ENCODE measurements at places on chromosomes 1 and 21.

DNA sequence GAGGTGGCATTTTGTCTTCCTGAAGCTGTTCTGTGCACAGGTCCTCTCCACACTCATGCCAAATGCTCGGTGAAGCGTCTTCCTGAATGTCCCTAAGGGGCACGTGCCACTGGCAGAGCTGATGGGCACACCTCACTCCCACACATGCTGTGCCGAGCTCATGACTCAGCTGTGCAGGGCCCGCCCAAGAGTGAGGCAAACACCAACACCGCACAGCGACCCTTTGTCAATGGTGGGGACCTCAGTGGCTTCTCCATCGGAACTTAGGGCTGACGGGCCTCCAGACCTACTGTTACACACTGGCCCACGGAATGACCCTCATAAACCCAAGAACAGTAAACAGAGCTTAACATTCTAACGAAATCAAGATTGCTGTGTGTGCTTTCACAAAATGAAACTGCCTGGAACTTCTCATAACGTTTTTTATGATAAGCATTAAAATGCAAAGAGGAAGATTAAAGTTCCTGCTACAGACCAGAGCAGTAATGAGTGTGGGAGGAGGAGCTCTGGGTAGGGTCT, 89.3 kb downstream of the SIM2 start:
- DNase-seq = peak; percentile 28

DNA sequence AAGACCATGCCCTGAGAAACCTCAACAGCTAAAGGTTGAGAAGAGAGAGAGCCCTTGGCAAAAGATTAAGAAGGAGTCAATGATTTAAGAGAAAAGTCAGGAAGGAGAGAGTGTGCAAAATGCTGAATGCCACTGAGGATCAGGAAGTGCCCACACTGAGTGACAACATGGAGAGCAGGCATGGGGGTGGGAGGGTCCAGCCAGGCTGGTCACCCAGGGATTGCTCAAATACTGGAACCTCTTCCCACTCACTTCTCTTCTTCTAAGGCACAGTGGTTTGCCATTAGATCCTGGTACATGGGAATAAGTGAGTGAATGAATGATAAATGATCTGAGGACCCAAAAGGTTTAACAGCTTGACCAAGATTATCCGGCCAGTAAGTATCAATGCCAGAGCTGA, 11.1 kb downstream of the PRR9 start:
- DNase-seq = no peak

DNA sequence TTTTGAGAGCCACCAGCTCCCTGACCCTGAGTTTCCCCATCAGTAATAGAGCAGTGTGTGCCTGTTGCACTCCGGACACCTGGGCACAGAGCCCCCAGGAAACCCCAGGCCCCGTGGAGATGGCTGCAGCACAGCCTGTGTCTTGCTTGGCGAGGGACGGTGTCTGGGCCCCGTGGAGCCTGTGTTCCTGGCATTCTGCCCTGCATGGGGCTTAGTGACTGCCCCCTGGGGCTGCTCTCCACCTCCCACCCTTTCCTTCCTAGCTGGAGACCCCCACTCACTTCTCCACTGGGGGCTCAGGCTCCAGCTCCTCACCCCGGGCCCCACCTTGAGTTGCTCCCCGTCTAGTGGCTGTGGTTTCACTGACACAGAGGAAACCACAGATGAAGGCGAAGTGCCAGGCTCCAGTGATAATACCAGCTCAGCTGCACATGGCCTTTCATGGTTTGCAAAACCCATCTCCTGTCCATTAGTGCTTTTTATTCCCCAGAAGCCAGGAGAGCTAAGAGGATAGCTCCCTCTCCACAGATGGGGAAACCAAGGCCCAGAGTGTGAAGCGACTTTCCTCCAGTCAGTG, 39.4 kb downstream of the DMRTB1 start:
- no peak for DNase-seq

DNA sequence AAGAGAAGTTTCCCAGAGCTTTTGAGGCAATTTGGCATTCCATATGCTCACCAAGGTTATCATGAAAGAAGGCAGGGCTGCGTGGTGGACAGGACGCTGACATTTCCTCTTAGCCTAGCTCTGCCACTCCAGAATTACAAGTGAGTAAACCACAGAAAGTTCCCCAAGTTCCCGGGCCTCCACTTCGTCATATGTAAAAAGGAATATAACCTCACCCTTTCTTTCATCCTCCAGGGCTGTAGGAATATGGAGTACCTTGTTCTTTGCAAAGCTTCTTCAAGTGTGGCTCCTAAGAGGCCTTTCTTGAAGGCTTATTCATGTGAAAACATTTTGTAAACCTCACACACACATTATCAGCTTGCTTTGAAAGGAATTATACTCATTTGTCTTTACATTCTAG, 210.2 kb downstream of the GREM2 start:
- DNase-seq = peak; percentile 54

DNA sequence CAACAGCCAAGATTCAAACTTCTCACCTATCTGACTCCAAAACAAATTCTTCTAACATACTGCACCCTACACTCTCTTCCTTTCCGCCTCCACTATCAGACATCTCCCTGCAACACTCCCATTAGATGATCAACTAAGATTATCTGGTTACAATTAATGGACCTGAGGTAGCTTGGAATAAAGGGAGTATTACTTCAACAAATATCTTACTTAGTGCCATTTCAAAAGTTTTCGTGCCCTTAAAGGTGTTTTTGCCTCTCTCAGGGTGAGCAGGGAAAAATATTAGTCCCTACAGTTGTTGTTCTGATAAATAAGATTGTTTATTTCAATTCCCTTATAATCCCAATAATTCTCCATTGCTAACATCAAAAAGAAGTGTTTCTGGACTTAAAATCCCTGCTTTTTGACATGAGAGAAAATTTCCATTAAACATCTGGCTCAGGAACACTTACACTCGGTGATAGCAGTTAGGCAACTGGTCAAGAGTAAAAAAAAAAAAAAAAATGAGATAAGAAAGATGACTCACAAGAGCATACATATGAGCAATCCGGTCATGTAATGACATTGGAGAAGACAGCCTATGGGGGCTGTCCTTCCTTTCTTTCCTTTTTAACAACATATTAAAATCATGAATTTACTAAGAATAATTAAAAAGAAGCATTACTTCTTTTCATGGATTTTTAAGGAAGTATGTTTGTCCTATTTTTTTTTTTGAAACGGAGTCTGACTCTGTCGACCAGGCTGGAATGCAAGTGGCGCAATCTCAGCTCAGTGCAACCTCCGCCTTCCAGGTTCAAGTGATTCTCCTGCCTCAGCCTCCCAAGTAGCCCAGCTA, 7.6 kb downstream of the RSBN1 start:
- peak; percentile 36 for DNase-seq

DNA sequence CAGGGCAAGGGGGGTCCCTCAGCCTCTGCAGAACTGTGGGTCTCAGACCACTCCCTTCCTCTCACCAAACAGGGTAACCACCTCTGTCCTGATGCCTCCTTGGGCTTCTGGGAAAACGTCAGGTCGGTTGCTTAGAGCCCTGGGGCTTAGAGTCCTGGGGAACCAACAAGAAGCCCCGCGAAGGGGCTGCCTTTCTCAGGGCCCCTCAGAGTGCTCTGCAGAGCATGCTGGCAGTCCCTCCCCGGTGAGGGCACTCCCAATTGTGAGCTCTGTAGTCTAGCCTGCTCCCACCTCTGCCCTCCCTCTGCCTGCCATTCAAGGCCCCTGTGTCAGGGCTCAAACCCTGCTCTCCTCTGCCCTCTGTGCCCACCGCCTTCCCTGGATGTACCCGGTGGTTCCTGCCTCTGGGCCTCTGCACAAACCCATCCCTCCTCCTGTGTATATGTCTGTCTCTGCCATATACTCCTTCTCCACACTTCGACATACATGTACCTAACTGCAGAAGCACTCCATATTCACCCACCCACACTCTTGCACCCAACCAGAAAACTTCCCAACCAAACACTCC, 92.3 kb downstream of the DMRTB1 start:
- DNase-seq = no peak

DNA sequence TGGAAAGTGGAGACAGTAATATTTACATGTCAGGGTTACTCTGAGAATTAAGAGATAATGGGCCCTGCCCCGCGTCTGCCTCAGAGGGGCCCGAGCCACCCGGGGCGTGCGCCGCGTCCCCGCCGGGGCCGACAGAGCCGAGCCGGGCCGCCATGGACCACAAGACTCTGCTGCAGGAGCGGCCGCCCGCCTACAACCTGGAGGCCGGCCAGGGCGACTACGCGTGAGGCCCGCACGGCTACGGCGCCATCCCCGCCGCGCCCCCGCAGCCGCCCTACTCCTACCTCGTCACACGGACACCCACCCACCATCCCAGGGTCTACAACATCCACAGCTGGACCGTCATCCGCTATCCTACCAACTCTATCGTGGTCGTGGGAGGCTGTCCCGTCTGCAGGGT, 35.1 kb upstream of the LRRC39 start:
- no peak for DNase-seq

- no peak for DNase-seq
These were observed 1.1 kb upstream of the SETDB1 start for GRCh38 chr1:150925080-150925479.

- no peak for DNase-seq
These were observed 58.4 kb upstream of the ADARB1 start for GRCh38 chr21:45016031-45016405.

- no peak for DNase-seq
These were observed 93.1 kb downstream of the ADCY10 start for GRCh38 chr1:167820684-167821355.

- no peak for DNase-seq
These were observed 10.8 kb downstream of the ADAMTSL4 start for GRCh38 chr1:150560011-150560438.

DNA sequence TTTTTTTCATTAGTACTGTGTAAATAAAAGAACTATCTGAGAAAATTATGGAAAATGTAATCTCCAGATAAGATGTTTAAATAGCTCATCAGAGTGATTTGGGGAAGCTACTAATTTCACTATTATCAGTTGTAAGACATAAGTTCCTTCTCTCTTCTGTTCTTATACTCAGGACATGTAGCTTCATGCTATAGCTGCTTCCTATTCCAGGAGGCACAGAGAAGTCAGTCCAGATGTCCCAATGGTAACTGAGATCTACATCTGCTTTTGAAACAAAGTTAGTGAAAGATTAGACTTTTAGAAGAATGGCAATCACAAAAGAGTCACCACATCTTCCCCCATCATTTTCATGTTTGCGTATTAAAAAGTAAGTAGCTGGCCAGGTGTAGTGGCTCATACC, 5.6 kb downstream of the MAP3K21 start:
- no peak for DNase-seq

Measured in upper lobe of left lung (tissue), 6 donors.